ENCODE measurements at places on chromosomes 6 and 20.

GRCh38 chr6:24903681-24904080 is 32.1 kb downstream of the RIPOR2 start:
- no peak for DNase-seq

DNA sequence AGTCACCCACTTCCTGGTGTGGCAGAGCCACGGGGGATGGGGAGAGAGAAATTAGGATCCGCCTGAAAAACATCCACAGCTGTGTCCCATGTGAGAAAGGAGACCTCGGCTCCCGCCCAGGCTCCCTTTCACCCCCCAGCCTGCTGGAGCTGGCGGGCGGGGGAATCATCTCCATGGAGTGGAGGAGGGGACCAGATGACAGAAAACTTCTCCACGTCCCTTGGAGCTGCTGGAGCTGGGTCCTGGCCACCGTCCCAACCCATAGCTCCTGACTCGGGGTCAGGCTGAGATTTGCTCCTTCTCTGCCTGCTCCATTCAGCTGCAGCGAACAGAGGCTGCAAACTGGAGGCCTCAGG is 113.8 kb downstream of the CEBPB start:
- DNase-seq, result no peak

DNA sequence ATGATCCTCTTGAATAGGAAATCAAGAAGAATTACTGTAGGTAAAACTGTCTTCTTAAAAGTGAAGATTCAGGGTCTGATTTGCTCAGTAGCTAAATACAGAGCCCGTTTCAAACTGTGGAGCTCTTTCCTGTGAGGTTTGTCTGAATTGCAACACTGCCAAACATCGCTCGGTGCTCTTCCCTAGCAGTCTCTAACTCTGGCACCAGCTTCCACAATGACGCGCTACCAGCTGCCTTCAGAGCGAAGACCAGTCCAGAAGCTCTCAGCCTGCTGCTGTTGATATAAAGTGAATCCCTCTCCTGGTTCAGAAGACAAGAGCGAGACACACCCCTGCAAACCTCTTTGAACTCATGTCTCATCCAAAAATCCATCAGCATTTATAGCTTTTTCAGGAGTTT is 447.0 kb downstream of the LMBRD1 start:
- DNase-seq, result no peak

GRCh38 chr20:25608774-25609173 is 15.0 kb downstream of the NANP start:
- no peak for DNase-seq

DNA sequence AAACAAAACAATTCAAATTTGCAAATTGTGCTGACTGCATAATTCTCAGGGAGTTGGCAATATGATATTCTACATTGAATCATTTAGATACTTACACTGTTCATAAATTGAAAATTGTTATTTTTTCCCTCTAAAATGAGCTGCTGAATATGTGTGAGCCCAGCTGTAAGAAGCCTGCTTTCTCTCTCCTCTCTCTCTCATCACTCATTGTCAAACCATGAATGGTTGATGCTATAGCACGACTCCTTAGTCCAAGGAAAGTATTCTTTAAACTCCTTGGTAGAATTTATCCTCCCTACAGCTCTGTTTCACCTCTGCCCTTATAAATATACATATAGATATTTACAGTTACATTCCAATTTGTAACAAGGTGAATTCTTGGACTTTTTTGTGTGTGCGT is 116.4 kb upstream of the POU3F2 start:
- no peak for DNase-seq

DNA sequence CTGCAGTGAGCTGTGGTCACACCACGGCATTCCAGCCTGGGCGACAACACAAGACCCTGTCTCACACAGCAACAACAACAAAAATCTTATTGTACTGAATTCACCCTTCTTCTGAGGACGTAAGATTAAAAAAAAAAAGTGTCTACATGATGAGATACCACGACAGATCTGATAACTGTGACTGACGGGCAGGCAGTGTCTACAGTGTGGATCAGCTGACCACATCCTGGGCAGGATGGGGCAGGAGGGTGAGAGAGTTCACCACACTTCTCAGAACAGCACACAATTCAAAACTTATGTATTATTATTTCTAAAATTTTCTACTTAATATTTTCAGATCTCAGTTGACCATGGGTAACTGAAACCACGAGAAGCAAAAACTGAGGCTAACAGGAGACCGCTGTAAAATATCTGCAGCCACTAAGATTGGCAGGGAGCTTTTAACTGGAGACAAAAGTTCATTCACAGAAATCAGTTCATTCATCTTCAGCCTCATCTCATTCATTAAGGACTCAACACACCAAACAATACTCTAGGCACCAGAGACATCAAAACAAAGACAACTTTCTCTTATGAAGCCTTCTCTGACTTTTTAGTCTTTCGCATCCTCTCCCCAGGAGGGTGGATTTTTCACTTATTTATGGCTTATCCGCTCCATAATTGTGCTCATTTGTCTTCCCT is 15.7 kb upstream of the NHSL1 start:
- no peak for DNase-seq

- DNase-seq, result no peak
Observed at GRCh38 chr6:170023620-170024521, 267.0 kb downstream of the DLL1 start.

- DNase-seq, result peak; percentile 90
Observed at GRCh38 chr20:50112512-50113419, at the start of gene UBE2V1. Gene UBE2V1 (minus strand): TSS chr20:50113150. CDS start chr20:50113128, 22 bp downstream.

GRCh38 chr6:17615794-17616193 is 15.7 kb downstream of the FAM8A1 start:
- DNase-seq, result no peak

- no peak for DNase-seq
Observed at GRCh38 chr20:48815537-48815936, 12.3 kb downstream of the PREX1 start.

GRCh38 chr6:135006386-135006914 is 48.2 kb downstream of the HBS1L start:
- DNase-seq, result no peak

DNA sequence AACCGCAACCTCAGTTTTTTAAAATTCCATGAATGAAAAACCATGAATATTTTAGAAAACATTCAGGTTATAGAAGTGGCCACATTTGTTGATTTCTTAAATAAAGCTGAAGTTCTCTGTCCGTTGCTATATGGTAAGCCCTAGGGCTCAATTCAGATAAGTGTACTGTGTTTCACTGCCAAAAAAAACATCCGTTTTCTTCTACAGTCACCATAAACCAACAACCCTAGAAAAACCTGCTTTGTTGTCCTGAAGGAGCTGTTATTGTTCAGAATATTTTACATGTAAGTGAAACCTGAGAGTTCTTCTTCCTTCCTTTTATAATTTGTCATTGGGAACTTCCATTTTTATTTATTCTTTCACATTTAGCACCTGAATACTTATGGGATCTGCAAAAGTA is 274.1 kb downstream of the TFAP2A start:
- no peak for DNase-seq
